ENCODE measurements at places on chromosomes 7 and 10.

GRCh38 chr7:73623798-73624668 lies at the start of gene MLXIPL:
Gene MLXIPL, minus strand, starts transcription at chr7:73624522. Its CDS starts 30 bp downstream, at chr7:73624492.
- DNase-seq, result peak; percentile 82

- DNase-seq, result no peak
Measured at GRCh38 chr7:105244594-105244993, 144.1 kb downstream of the SRPK2 start.

- DNase-seq, result no peak
Measured at GRCh38 chr10:58588673-58589265, 76.1 kb downstream of the BICC1 start.

DNA sequence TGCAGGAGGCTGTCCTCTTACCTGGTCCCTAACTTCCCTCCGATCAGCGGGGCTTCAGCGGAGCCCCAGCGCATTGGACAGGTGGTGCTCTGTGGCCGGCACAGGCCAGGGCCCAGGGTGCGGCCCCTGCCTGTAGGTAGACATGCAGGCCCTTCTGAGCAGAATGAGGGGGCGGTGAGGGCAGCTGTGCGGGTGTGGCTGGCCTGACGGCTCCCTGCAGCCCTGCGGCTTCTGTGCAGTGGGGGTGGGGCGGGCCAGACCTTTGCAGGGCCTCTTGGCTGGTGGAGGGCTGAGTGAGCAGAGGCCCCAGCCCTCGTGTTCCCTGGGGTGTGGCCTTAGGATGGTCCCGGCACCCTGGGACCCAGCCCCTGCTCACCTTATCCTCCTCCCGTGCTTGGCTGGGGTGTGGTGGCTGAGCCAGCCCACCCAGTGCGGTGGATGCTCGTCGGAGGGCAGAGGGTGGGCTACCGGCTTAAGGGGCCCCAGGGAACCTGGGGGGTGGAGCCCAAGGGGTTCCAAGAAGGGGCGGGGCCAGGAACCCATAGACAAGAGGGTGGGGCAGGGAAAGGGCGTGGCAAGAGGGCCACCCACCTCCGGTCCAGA lies 175.2 kb upstream of the TNRC18 start:
- peak; percentile 31 for DNase-seq

- no peak for DNase-seq
Measured at GRCh38 chr10:11396311-11396955, 215.0 kb downstream of the USP6NL start.

DNA sequence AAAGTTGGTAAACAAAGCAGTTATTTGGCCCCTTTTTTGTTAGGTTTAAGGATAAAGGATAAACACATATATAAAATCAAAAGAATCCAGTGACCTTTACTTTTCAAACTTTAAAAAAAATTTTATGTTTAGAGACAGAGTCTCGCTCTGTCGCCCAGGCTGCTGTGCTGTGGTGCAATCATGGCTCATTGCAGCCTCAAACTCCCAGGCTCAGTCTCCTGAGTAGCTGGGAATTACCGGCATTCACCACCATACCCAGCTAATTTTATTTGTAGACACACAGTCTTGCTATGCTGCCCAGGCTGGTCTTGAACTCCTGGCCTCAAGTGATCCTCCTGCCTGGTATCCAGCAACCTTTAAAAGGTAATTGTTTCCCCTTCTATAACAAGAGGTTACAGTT lies 31.3 kb downstream of the GNA12 start:
- no peak for DNase-seq

- DNase-seq, result peak; percentile 15
Measured at GRCh38 chr7:119783799-119784198, 489.2 kb upstream of the KCND2 start.

DNA sequence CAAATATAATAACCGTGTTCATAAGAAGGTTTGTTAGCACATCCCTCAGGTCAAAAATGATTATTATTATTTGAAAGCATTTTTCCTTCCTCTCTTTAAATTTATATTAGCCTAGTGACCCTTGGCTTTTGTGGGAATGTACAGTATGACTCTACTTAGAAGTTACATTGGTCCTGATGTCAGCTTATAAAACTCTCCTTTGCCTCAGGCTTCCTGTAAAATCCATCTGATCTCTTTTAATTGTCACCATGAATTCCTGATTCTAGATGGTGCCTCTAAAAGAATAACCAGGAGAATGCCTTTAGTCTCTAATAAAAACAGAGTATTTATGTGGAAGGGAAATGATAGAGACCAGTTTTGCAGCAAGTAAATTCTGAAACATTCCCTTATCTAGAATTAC lies 1134.4 kb downstream of the XPNPEP1 start:
- DNase-seq, result no peak

DNA sequence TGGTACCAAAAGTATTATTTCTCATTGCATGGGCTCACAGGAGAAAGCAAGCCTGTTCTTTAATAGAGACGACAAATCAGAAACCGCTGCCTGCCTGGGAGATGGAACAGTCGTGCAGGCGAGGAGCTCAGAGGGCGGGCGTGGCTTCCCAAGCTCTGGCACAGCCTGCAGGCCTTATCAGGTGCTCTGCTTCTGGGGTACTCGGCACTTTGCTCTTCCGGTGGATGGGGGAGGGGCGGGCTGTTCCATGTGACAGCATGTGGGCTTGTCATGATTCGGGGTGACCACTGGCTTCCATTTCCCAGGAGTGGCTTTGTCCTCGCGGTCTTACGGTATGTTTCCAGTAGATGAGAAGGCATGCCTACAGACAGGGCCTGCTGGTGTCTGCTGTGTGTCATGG lies 228.6 kb downstream of the MGMT start:
- DNase-seq, result no peak

DNA sequence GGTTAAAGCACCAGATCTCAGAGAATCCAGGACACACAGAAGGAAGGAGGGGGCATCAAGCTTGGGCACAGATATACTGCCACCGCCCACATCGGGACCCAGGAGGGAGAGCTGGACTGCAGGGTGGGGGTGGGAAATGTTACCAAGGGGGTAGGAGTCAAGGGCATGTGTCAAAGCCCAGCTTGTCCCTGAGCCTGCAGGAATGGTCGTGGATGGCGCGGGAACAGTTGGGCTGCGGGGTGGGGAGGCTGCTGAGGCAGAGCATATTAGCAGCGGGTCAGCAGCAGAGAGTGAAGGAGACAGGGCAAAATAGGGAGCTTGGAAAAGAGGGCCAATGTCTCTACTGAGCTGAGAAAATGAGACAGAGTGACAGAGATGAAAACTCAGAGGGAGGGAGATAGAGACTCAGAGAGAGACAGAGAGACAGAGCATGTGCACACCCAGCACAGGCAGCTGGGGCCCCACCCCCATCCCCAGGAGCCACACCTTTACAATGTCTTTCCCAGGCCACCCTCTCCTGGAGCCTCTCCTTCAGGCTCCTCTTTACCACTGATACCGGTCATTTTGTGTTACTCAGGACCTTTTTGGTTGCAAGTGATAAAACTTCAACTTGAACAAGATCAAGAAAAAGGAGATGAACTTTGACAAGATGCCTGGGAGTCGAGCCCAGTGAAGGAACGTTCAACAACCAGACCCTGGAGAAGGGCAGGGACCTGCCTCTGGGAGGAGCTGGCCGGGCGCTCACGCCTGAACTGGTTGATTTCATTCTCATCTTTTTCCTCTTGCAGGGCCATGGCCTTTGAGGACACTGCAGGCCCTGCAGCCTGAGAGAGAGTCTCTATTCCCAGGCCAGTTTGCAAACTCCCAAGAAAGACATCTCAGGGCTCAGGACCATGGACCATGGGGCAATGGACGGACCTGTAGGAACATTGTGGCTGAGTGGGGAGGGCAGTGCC lies 50.0 kb downstream of the AOC1 start:
- DNase-seq, result no peak

DNA sequence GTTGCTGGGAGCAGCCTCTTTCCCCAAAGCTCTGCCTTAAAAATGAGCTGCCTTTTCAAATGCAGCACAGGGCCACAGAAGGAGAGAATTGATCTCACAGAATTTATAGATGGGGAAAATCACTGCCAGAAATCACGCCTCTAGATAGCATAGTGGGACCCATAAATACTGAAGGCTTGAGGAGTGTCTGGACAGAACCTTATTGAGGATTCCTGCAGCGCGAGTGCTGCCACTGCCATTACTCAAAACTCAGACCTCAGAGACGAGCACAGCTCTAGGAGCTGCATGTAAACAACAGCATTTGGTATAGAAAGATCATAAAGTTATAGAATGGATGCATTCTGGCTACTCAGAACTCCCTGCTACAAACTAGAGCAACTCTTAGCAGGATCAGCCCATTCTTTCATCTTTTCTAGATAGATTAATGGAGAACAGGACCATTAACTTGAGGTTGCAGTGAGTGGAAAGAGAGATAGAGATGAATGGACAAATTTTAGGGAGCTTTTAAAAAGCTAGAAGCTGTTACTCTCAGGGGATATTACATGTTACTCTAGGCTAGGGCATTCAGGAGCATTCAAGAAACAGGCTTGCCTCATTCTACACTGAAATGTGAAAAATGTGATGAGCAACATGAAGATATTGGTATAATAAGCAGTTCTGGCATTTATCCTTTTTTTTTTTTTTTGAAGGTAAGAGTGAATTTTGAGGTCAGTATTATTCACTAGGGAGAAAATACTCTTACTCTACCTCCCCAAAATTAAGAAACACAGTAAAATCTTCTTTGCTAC lies 267.2 kb upstream of the SLC26A5 start:
- DNase-seq, result no peak

DNA sequence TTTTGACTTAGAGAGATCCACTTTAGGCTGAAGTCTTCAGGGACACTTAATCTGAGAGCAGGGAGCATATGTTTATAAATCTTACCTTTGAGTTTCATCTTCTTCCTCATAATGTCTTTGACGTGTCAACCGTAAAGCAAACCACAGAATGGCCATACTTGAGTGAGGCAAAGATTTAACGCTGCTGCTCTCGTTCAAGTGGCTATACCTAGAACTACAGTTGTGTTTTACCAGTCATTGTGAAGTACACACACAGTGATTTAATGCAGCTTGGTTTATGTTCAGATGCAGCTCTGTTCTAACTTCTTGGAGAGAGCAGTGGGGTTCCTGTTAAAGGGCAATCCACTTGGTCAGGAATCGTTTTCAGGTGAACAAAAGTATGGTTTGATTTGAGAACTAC lies 39.9 kb upstream of the GOT1 start:
- no peak for DNase-seq

DNA sequence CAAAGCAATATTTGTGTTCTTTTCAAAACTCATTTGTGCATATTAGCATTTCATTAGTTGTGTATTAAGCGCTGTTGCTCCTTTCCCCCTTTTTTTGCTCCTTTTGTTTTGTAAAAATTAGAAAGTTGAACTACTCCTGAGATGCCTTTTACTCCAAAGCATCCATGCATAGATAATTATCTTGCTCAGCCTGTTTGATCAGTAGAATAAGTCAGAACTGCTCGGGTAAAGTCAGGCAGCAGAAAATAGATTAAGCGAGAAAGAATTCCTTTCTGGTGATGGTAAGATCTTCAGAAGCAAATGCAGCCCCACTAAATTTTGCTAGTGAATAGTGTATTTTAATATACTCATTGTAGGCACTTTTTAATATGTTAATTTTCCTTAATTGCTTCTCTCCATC lies 227.1 kb downstream of the TEX36 start:
- no peak for DNase-seq

- DNase-seq, result no peak
Measured at GRCh38 chr10:69303632-69304051, 25.3 kb downstream of the HK1 start.

- DNase-seq, result no peak
Measured at GRCh38 chr7:106065575-106066500, 46.3 kb downstream of the SYPL1 start.

DNA sequence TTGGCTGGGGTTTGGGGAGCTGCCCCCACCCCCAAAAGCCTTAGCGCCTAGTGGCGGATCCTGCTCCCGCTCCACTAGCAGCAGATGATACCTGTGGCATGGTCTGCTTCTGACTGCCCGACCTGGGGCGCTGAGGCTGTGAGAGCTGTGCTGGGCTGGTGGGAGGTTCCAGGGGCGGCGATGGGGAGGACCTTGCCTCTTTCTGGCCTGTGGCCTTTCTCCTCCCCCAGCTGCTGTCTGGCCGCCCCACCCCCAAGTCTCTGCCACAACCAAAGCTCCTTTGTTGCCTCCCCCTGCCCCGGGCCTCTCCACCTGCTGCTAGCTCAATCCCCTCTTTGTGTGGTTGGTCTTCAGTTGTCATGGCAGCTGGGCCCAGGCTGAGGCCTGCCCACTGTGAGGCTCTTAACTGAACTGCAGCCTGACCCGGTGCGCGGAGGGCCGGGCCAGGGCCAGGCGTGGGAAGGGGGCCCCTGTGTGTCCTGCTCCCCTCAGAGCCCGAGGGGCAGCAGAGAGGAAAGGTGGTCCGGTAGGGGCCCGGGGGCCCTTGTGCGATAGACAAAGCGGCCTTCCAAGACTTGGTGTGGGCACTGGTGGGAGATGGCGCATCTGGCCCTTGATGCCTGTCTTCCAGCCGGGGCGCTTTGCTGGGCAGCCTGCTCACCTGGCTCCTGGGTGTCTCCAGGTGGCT lies 4.7 kb downstream of the ZNF775 start:
- peak; percentile 91 for DNase-seq

DNA sequence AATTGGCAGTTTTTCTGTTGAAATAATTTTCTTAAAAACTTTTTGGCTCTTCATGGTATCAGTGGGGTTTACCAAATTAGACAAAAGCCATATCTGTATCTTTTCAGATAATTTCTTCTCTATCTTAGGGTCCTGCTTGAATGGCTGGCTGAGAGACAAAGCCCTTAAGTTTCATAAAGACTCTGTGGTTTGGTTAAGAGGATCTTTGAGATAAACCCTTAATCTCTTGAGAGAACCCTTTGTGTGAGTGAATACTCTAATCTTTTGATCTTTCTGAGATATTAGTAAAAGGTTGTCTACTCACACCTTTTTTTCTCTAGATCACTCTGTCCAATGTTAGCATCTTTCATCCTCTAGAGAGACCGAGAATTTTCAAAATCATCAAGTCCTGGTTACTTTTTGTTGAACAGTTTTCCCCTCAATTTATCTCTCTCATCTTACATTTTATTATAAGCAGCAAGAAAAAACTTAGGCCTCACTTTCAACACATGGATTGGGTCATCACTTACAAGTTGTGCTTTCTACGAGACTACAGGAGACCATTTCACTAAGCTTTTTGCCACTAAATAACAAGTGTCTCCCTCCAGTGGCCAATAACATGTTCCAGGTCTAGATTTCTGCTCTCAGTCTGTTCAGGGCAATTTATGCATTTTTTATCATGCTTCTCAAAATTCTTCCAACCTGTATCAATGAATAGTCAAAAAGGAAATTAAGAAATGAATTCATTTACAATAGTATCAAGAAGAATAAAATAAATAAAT lies 28.4 kb downstream of the DNAJC9 start:
- no peak for DNase-seq

- DNase-seq, result no peak
Measured at GRCh38 chr7:142476077-142476476, 218.2 kb upstream of the PRSS58 start.

- no peak for DNase-seq
Measured at GRCh38 chr10:119526621-119527592, 15.6 kb downstream of the RGS10 start.

- DNase-seq, result no peak
Measured at GRCh38 chr10:102705531-102705930, 8.7 kb downstream of the ARL3 start.

GRCh38 chr10:74189999-74190421 lies 39.0 kb downstream of the ADK start:
- peak; percentile 16 for DNase-seq

- DNase-seq, result no peak
Measured at GRCh38 chr10:51653025-51653424, 46.4 kb downstream of the CSTF2T start.
